GM12891 (cell line): ENCODE measurements at places on chromosomes 16 and 17.

DNA sequence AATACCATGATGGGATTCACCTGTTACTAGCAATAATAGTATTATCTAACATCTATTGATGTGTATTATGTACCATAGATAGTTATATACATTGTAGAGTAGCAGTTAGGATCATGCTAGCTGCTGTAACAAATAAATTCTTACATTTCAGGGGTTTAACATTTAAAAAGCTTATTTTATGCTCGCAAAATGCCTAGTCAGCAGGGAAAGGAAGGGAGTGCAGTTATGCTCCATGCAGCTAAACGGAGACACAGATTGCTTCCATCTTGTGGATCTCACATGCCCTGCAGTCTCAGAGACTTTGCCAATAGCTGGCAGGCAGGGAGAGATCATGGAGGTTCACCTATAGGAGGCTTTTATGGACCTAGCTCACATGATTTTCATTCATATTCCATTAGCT lies 364.1 kb downstream of the TOX3 start:
- DNase-seq = no peak

- DNase-seq = no peak
These were observed 2.6 kb upstream of the HPR start for GRCh38 chr16:72060405-72060804.

GRCh38 chr17:2801841-2802240 lies 5.6 kb downstream of the RAP1GAP2 start:
- no peak for DNase-seq

- no peak for DNase-seq
These were observed 101.8 kb upstream of the CDH13 start for GRCh38 chr16:82524976-82525375.
